ENCODE measurements at places on chromosomes 13 and 19. TPM values are rescaled to one million over a fixed set of nuclear protein-coding genes. Genes with fewer than 3 reads are reported as not detected.

GRCh38 chr13:42699912-42700311 lies 81.5 kb upstream of the FAM216B start:
- DNase-seq, result no peak

DNA sequence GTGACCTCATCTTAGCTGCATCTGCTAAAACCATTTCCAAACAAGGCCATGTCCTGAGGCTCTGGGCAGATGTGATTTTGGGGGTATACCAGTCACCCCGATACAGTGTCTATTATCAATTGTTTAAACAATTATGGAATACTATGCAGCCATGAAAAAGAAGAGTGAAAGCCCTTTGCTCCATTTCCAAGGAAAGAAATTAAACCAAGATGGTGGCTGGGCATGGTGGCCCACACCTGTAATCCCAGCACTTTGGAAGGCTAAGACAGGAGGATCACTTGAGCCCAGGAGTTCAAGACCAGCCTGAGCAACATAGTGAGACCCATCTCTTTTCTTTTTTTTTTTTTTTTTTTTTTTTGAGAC lies 763 bp downstream of the TEKTIP1 start:
- DNase-seq, result no peak

GRCh38 chr13:32737111-32737571 lies 150.9 kb downstream of the PDS5B start:
- no peak for DNase-seq

GRCh38 chr13:64099994-64100393 lies 2684.3 kb upstream of the PCDH20 start:
- no peak for DNase-seq

DNA sequence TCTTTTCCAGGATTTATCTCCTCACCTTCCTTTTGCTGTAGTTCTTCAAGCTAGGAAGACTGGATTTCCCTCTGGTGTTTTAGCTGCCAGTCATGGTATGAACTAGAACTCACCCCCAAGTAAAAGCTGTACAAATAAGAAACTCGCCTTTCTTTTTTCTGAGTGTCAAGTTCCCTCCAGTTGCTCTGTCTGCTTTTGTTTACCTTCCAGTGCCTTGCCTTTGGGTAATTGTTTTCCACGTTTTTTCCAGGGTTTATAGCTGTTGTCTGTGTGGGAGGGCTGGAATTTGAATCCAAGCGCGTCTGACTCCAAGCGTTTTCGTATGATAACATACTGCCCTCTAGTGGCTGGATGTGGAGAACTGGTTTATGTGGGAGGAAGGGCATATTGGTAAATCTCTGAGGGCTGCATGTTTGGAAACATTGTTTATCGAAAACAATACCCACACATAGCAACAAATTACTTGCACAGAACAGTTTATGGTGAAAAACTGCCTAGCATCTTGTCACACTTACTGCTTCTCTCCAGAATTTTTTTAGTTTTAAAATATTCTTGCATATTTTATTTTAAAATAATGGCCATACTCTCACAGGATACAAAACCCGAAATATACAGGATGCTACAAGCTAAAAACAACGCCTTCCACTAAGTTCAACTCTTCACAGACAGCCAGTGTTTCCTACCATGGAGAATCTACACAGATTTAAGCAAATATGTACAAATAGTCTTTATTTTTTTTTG lies 19.2 kb downstream of the RCN3 start:
- peak; percentile 81 for DNase-seq

- no peak for DNase-seq
Observed at GRCh38 chr19:12647047-12647446, 19.5 kb downstream of the MAN2B1 start.

GRCh38 chr19:14978161-14978776 lies 1.4 kb downstream of the SLC1A6 start:
- no peak for DNase-seq

DNA sequence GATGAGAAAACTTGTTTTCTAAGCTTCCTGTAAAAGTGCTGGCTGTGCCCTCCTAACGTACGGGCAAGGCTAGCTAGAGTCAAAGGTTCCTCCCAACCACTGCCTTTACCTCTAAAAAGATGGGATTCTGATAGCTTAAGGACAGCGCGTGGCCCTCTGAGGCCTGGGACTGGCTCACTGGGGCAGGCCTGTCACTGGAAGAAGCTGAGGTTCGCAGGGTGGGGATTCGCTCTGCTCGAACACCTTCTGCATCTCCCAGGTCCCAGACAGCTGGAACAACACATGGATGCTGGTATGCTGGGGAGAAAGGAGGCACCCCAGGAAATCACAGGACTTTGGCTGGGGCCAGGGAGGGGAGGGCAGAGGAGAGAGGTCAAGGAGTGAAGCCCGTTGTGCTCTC lies 53.1 kb downstream of the CRYL1 start:
- no peak for DNase-seq

DNA sequence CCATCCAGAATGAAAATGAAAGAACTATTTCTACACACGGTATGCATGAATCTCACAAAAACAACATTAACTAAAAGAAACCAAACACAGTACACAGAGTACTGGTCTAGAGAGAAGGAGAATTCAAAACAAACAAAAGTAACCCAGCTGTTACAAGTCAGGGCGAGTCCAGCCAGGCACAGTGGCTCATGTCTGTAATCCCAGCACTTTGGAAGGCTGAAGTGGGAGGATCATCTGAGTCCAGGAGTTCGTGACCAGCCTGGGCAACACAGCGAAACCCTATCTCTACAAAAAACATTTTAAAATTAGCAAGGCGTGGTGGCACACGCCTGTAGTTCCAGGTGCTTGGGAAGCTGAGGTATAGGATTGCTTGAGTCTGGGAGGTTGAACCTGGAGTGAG lies 1.7 kb upstream of the PSMC4 start:
- no peak for DNase-seq

- DNase-seq, result no peak
Observed at GRCh38 chr13:47628666-47629065, 372.4 kb downstream of the SUCLA2 start.

DNA sequence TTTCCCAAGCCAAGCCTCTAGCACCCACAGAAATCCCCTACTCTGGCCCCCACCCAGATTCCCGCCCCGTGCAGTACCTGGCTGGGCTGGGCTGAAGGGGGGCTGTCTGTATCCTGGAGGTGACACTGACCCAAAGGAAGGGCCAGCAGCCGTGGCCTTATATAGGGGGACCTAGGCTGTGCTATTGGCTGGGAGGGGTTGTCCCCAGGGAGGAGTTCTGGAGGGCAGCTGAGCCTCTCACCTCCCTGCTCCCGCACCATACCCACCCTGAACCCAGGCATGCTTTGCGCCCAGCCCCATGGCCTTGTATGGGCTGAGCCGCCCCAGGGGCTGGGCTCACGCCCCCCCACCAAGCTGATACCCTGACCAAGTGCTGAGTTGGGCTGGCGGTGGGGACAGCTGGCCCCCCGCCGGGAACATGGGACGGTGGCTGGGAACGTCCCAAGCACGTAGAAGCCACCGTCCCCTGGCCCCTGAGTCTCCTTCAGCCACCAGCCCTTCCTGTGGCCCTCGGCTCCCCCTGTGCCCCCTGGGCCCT lies at the start of gene CKM:
Gene CKM, minus strand, starts transcription at position 132 of the 538 bp plus-strand sequence. CDS start 3,162 bp downstream, outside the sequence.
- DNase-seq, result no peak

GRCh38 chr13:49184621-49185020 lies 35.5 kb upstream of the MLNR start:
- no peak for DNase-seq

GRCh38 chr19:47280183-47280797 lies 5.6 kb downstream of the INAFM1 start:
- peak; percentile 57 for DNase-seq

DNA sequence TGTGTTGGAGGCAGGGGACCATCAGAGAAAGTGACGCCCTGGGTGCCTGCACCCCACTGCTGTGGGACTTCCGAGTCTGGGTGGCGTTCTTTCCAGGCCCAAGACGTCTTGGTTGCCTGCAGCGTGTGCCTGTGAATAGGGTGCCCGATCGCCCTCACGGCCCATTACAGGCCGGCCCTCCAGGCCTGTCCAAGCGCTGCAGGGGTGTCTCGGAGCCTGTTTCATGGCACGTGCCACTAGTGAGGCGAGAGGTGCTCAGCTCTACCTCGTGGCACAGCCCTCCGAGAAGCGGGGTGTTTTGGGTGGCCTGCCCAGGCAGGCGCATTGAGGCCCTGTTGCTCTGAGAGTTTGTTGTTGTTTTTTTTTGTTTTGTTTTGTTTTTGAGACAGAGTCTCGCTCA lies 30.1 kb downstream of the DOT1L start:
- no peak for DNase-seq

DNA sequence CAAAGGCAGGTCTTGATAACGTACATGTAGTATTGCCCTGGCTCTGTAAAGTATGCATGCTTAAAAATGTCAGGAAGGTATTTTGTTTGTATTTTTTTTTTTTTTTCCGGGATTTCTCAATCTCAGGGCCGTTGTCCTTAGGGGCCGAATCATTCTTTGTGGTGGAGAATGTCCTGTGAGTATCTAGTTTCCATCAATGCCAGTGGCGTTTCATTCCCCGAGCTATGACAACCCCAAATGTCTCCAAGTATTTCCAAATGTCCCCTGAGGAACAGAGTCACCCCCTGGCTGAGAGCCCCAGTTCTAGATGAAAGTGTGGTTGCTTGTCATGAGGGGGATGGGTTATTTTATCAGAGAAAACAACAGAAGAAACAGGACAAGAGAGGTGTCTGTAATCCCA lies 68.7 kb downstream of the ACSBG2 start:
- no peak for DNase-seq

- no peak for DNase-seq
Observed at GRCh38 chr13:44649104-44649428, 72.9 kb upstream of the TSC22D1 start.

DNA sequence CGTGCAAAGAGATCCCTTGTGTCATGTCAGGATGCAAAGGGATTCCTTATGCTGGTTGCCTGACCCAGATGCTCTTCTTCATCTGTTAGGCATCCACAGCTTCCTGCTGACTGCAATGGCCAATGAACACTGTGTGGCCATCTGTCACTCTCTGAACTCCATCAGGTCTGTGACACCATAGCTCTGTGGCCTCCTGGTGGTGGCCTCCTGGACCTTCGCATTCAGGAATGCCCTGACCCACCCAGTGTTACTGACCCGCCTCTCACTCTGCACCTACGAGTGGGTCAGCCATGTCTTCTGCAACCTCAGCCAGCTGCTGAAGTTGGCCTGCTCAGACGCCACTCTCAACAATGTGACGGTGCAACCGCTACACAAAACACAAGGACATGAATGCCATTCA lies 23.9 kb upstream of the TPM4 start:
- no peak for DNase-seq

- DNase-seq, result no peak
Observed at GRCh38 chr13:21636656-21637055, 32.7 kb upstream of the MICU2 start.

TMC4 gene
- total RNA-seq, result not detected

ATXN8OS gene
- not detected for total RNA-seq

MEIS3 gene
- total RNA-seq, result 99.9 TPM

SULT2B1 gene
- not detected for total RNA-seq

LGALS7B gene
- total RNA-seq, result not detected

CGB8 gene
- not detected for total RNA-seq

KCNC3 gene
- total RNA-seq, result 4.0 TPM

IGFL2 gene
- not detected for total RNA-seq

C19orf85 gene
- not detected for total RNA-seq

SYT3 gene
- total RNA-seq, result 1.4 TPM

DIAPH3 gene
- 17.3 TPM for total RNA-seq
